ENCODE measurements at places on chromosomes 5 and 9.

DNA sequence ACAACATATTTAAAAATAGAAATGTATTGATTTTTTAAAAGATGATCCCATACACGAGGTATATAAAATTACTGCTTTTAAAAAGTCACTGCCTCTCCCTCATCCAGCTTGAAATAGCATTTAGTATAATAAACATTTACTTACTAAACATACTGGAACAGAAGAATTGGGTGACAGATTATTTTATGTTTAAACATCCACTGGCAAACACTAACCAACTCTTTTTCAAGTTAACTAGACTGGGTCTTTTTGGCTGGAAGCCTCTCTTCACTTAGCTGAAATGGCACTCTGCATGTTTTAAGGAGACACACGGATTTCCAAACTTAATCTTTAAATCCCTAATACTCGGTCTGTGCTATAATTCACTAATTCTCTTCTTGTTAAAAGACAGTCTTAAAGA is 19.0 kb downstream of the CTXN3 start:
- DNase-seq, result no peak

DNA sequence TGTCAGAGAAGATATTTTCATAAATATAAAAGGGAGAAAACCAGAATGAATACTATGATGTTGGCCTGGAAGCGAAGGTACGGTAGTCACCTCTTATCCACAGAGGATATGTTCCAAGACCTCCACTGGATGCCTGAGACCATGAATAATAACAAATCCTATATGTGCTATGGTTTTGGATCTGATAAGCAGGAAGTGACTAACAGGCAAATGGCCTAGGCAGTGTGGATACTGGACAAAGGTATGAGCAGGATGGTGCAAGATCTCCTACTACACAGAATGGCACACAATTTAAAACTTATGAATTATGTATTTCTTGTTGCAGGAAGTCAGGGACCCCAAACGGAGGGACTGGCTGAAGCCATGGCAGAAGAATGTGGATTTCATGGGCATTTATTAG is 48.2 kb downstream of the ADAMTS12 start:
- no peak for DNase-seq

DNA sequence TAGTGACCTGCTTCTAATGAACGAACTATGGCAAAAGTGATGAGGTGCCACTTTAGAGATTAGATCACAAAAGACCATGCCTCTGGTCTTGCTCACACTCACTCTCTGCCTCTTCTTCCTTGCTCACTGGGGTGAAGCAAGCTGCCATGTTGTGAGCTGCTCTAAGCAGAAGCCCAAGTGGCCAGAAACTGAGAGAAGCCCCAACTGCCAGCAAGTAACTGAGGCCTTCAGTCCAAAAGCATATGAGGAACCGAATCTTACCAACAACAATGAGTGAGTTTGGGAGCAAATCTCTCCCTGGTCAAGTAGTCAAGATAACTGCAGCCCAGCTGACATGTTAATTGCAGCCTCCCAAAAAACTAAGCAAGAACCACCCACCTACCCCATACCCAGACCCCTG is 126.0 kb upstream of the ACO1 start:
- no peak for DNase-seq

DNA sequence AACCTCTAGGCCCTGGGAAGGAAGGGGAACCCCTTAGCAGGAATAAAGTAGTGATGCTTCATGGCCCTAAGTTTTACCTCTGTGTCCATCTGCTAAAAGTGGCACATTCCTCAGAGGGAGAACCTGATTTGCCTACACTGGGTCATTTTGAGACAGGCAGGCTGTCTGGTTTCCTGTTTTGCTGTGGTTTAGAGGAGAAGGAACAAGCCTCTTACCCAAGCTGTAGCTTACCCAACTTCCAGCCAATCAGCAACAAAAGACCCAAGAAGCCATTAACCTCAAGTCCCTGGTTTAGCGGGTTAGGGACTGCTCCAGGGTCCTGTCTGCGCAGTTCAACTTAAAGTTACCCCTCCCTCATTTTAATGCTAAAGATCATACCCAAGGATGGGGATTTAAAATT is 411.0 kb downstream of the MAT2B start:
- DNase-seq, result peak; percentile 70

DNA sequence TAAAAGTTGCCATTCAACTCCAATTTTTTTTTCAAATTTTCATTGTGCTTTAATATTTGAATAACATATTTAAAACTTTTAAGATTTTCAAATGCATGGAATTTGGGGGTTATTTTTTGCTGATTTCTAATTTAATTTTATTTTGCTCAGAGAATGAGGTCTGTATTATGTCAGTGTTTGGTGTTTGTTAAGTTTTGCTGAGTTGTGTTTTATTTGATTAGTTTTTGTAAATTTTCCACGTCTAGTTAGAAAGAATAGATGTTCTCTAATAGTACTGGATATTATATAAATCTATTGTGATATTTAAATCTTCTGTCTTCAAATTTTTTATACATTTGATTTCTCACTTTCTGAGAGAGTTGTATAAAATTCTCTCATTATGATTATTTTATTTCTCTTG is 145.9 kb downstream of the MACIR start:
- DNase-seq, result no peak

DNA sequence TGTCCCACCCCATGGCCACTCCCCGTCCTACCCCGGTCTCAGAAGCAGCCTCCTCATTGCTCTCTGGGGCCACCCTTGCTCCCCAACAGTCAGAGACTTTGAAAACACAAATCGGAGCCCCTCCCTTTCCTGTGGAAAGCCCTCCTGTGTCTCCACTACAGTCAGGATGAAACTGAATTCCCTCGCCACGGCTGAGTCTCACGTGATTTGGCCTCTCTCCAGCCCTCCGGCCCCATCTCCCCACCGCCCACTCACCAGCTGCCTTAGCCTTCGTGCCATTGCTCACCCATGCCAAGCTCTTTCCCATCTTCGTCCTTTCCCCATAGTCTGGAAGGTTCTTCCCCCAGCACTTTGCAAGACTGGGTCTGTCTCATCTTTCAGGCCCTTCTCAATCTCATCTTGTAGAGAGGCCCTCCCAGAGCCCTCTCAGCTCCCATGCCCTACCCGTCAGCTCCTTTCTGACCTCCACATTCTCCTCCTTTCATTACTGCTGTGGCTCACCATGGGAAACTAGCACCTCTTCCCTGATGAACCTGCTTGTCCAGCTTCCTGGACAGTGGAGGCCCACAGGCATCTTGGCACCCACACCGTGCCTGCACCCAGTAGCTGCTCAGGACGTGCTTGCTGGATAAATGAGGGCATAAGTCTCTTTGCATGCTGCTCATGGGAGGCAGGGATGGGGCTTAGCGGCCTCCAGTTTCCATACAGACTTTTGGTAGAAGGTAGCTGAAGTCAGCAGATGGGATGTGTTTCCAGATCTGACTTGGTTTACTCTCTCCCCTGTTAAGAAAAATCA is 126.4 kb upstream of the COL5A1 start:
- DNase-seq, result no peak

DNA sequence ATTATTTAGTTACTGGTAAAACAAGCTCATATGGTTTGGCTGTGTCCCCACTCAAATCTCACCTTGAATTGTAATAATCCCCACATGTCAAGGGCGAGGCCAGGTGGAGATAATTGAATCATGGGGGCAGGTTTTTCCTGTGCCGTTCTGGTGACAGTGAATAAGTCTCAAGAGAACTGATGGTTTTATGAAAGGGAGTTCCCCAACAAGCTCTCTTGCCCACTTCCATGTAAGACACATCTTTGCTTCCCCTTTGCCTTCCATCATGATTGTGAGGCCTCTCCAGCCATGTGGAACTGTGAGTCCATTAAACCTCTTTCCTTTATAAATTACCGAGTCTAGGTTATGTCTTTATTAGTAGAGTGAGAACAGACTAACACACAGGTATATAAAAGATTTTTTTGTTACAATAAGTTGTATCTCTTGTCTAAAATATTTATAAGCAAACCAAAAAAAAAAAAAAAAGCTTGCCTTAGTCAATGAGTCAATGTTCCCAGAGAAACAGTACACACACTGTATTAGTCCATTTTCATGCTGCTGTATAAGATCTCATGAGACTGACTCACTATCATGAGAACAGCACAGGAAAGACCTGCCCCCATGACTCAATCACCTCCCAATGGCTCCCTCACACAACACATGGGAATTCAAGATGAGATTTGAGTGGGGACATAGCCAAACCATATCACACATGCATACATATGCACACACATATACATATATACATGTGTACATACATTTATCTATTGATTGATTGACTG is 138.3 kb downstream of the BASP1 start:
- no peak for DNase-seq

GRCh38 chr5:4255441-4255840 is 659.8 kb downstream of the IRX1 start:
- DNase-seq, result no peak

GRCh38 chr9:131624636-131625507 is 79.5 kb downstream of the PRRT1B start:
- no peak for DNase-seq

DNA sequence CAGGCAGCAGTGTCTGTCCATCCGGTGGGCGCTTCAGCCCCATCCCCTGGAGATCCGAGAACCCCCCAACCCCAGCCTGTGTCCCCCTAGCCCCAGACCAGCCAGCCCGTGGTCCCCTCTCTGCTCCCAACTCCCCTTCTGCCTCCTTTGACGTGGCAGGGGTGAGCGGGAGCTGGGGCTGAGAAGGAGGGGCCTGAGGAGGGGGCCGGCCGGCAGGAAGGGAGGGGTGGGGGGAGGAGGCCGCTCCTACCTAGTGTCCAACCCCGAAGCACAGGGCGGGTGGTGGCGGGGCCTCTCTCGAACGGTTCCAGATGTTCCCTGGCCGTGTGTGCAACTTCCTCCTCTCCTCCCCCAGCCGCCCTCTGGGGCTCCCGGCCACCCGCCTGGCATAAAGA is 31.0 kb downstream of the GOLGA2 start:
- no peak for DNase-seq

DNA sequence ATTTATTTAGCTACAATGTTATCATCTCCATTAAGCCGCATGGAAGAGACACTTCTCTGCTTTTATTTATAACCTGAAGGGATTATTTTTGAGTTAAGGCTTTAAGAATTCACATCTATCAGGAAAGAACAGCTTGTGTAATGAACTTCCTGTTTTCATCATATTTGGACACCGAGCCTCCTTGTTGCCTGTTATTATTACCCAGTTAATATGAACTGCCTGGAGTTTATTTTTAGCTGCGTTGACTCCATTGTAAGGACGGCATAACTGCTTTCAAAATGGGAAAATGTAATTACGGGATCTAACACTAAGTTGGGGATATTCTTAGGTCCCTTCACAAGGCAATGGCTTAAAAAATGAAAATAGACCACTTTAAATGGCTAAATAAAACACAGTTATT is 89.0 kb upstream of the NR4A3 start:
- DNase-seq, result no peak

GRCh38 chr5:160199410-160199911 is 29.8 kb upstream of the FABP6 start:
- DNase-seq, result peak; percentile 65

- no peak for DNase-seq
Observed at GRCh38 chr5:77812926-77813589, 36.9 kb upstream of the TBCA start.

DNA sequence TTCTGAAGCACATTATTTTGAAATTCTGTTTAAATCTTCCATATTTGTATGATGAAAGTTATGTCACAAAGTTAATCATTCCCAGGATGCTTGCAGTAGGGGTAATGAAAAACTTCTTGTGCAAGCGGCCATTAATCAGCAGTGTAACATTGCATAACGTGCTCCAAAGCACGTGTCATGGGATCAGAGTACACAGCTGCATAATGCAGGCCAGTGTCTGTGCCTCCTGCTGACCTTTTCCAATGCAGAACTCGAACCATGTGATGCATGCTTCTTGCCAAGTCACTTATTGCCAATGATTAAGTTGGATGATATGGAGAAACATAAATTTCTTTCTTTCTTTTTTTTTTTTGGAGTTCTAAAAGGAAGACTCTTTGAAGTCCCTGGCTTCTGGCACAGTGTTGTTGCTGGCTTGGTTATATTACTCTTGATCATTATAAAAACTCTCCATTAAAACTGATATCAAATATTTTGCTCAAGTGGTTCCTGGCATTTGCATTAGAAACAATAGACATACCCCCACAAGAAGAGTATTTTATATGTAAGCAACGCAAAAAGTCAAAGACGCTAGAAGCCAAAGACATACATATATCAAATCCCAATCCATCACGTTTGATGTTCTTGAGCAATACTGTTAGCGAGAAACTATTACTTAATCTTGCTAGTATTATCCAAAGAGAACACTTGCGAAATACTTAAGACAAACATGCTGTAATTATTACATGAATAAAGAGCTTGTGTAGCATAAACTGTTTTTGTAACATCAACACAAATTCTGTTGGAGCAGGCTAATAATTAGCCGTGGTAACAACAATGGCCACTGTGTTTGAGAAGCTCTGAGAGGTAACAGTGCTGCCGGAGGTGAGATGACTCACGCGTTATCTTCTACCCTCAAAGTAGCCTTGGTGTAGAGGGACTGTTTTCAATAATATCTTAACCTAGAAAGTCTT is 164.2 kb downstream of the AUH start:
- no peak for DNase-seq

DNA sequence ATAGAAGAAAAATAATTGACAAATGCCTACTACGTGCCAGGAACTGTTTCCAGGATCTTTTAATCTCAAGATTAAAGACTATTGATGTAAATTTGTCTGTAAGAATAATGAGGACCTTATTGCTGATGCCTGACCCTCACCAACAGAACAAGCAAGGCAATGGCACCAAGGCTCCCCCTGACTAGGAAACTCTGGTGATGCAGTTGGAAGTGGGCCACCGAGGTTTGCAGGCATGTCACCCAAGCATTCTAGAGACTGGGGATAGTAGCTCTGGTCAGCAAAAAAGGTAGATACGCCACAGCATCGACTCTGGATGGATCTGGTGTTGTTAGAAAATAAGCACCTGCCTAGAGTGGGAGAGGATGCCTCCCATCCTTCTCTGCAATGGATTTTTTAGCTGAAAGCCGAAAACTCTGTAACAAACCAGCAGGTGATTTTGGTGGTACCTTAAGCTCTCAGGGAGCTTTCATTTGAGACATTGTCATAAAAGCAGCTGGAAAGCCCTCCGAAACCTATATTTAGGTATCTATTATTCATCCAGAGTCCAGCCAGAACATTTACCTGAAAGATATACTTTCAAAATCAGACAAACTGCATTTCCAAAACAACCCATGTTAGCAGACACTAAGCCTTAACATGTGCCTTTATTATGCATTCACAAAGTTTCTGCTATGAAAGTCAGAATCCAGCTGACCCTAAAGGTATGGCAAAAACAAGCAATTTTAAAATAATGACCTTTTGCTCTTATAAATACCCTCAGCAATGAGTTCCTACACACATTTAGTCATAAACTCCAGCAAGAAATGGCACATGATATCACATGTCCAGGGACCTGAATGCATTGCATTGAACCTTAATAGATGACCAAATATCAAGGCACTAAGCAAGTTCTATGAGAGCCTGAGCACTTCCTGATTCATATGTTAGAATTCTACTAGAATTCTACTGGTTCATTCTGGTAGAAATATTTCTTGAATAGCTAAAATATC is 308.4 kb downstream of the PDE4D start:
- DNase-seq, result no peak

- no peak for DNase-seq
Observed at GRCh38 chr5:79471556-79471955, 42.4 kb downstream of the HOMER1 start.
